HT1080 (cell line): ENCODE measurements at places on chromosomes 12 and 14.

- DNase-seq, result peak; percentile 20
Observed at GRCh38 chr14:54637270-54638134, 70.6 kb downstream of the SAMD4A start.

GRCh38 chr12:106986135-106986534, 811 bp downstream of the MTERF2 start:
- DNase-seq, result no peak

- no peak for DNase-seq
Observed at GRCh38 chr14:91388551-91388975, 29.1 kb downstream of the CCDC88C start.

GRCh38 chr12:56103823-56104108, 593 bp upstream of the PA2G4 start:
- no peak for DNase-seq
